ENCODE measurements at places on chromosomes 4 and X.
A peak's percentile ranks its signal among the peaks of the same experiment; 100 is the strongest.

DNA sequence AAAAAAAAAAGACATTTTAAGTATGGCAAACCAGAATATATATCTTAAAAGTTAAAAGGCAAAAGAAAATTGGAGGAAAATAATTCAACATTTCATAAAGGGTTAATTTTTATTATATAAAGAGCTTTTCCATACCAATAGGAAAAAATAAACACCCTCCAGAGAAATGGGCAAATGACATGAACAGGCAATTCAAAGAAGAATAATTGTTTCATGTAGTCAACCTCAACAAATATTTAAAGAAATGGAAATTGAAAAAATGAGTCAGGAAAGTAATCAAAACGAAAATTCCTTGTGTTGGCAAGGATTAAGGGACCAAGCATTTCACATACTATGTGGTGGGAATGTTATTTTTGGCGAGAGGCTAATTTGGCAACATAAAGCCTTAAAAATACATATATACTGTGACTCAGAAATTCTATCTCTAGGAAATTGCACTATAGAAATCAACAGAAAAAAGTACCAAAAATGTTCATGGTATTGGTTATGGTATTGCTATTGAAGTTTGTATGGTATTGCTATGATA is 87.6 kb downstream of the HAUS3 start:
- no peak for DNase-seq

- DNase-seq = no peak
These were observed 70.2 kb upstream of the NOCT start for GRCh38 chr4:138945401-138945800.

GRCh38 chr4:6196324-6196723 is 4.0 kb downstream of the JAKMIP1 start:
- no peak for DNase-seq

- DNase-seq = peak; percentile 24
These were observed 1115.5 kb downstream of the NLGN4X start for GRCh38 chrX:5113128-5113527.

- DNase-seq = peak; percentile 54
These were observed 61.5 kb upstream of the RAPGEF2 start for GRCh38 chr4:159041054-159042034.

DNA sequence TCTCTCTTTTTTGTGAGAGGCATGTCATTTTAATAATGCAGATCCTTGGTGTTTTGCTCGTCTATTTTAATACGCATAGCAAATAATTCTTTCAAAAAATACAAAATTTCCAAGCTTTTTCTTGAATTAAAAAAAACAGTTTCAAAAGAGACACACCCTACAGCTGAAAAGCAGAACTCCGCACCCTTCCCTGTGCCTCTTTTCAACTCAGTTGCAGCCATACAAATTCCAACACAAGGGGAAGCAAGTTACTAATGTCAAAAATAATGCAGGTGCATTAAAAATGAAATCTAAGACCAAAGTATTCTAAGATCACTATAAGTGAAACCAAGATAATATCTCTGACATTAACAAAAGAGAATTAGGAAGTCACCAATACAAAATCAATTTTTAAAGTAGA is 66.6 kb downstream of the NR3C2 start:
- DNase-seq = no peak

DNA sequence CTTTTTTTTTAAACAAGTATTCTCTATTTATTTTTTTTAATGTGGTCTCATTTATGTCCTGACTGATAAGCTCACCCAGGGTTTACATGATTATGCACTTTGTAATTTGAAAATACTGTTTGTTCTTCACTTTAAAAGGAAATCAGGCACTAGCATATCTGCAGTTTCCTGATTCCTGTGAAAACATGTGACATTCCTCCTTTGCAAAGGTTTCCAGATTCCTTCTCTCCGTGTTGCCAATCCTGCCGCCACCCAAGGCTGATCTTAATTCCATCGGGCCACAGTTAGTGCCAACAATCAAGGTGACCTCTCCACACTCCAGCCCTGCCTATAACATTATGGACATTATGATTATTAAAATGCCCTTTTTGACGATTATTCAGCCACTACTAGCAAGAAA is 225.4 kb downstream of the PCDH7 start:
- DNase-seq = no peak

- DNase-seq = no peak
These were observed 124.0 kb upstream of the CLNK start for GRCh38 chr4:10808591-10808990.

DNA sequence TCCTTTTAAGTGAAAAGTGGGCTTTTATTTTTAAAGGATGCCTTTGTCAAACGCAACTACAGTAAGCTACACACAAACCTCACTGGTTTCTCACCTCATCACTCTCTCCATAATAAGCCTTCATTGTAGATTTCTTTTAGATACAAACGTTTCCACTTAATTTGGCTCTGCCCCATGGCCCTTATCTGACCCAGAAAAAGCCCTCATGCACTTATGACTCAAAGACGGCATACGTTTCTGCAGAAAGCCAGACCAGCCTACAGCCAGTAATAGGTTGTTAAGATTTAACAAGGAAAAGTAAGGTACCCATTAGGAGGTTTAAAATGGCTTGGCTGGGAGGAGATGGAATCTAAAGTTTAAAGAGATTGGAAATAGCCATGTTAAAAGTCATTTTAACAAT is 914.6 kb upstream of the INTU start:
- DNase-seq = no peak

DNA sequence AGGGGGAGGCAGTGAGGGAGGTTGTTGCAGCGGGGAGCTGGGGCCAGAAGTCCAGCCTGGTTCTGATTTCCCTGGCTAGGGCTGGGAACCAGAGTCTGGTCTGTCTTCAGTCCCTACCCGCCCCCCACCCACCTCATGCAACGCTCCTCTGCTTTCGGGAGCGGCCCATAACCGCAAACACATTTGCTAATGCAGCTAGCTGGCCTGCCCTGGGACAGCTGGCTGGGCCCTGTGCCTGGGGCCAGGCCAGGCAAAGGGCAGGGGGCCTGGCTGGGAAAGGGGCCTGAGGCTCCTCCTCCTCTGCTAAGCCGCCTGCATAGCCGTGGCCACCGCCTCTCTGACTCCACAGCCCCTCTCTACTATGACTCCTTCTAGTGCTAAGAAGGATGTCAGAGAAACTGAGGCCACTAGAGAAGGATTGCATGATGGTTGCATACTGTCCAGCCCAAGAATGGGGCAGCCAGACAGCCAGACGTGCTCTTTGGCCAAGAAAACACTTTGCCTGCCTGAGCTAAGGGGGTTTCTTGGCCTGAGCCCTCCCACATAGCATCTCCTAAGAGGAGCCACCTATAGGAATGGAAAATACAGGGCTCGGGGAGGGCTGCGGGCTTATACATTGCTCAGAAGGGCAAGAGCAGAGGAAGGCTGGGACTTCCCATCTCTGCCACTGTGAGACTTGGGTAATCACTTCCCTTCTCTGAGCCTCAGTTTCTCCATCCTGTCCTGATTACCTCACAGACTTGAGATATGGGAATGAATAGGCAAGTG is 76.9 kb downstream of the PJA1 start:
- no peak for DNase-seq

GRCh38 chrX:53992589-53992988 is 51.7 kb downstream of the PHF8 start:
- DNase-seq = peak; percentile 1

GRCh38 chr4:174265916-174266315 is 17.6 kb downstream of the FBXO8 start:
- no peak for DNase-seq

DNA sequence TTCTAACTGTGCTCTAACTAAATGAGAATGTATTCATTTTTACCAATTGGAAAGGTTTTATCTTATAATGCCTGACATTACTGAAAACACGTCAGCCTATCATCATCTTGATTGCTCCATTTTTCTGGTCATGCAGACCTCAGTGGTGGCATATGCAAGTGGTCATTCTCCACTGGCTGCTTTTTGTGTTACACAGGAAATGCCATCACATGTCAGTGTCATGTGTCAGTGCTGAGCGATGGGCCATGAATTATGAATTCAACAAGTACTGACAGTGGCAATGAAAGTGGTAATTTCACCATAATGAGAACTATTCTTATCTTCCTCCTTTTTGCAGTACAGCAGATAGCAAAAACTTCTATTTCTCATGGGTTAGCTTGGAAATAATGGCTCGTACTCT is 190.5 kb downstream of the PACRGL start:
- DNase-seq = no peak

DNA sequence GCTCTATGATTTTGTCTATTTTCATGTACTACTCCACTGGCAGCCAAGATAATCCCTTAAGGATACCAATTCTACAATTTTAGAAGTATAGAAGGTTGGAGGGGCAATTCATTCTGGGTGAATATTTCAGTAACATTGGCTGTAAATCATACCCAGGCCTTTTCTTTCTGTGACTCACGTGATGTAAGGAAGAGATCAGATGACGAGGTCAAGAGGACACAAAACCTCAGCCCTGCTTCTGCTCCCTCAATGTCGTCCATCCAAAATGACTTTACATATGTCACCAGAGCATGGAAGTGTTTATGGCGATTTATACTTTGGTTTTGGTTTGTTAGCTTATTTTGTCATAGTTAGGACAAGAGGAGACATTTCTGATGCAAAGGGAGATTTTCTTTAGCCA is 70.7 kb upstream of the SLC4A4 start:
- DNase-seq = no peak

- DNase-seq = no peak
These were observed 41.3 kb upstream of the MTM1 start for GRCh38 chrX:150527108-150527507.

GRCh38 chr4:133157460-133158160 is 8.5 kb downstream of the PCDH10 start:
- DNase-seq = no peak

DNA sequence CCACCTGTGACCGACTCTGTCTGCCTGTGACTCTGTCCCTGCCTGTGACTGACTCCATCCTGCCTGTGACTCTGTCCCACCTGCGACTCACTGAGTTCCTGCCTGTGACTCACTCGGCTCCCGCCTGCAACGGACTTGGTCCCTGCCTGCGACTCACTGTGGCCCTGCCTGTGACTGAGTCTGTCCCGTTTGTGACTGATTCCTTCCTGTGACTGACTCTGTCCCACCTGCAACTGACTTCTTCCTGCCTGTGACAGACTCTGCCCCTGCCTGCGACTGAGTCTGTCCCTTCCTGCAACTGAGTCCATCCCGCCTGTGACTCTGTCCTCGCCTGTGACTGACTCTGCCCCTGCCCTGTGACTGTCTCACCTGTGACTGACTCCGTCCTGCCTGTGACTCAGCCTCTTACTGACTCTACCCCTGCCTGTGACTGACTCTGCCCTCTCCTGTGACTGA is 9.6 kb upstream of the UVSSA start:
- peak; percentile 37 for DNase-seq

GRCh38 chrX:9604111-9604907 is 139.5 kb downstream of the TBL1X start:
- DNase-seq = no peak

DNA sequence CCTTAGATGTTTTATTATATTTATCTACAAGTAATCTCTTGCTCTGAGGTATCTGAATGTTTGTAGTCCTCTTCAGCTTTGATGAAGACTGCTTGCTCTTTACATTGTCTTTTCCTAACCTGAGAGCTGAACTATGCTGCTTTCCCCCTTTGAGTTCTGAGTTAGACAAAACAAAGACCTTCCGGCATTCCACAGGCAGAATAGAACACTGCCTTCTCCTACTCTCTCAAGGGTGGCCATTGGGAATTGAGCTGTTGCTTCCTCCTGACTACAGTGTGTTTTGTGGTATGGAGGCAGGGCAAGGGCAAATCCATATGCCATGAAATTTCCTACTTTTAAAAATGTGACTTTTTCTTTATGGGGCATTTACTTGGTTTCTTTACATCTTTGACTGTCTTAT is 841.0 kb downstream of the FAM133A start:
- no peak for DNase-seq

- DNase-seq = no peak
These were observed 210.9 kb downstream of the FRMPD4 start for GRCh38 chrX:12349201-12349600.

GRCh38 chr4:156784970-156785369 is 186.6 kb downstream of the PDGFC start:
- DNase-seq = no peak

DNA sequence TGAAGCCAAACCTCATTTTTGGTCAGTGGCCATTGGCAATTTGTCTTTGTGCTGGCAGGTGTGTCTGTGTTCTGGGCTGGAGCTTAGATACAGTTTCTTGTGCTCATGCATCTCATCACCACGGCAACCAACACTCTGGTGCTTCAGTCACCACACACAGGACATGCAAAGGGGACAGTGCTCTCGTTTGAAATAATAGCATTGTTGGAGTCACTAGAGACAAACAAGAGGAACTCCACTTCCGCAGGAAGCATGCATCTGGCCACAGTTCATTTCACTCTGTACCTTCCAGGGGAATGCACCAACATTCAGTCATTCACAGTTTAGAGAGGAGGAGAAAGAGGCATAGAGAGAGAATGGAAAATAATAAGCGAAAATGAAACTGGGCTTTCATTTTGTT is 267.4 kb downstream of the ANK2 start:
- no peak for DNase-seq

DNA sequence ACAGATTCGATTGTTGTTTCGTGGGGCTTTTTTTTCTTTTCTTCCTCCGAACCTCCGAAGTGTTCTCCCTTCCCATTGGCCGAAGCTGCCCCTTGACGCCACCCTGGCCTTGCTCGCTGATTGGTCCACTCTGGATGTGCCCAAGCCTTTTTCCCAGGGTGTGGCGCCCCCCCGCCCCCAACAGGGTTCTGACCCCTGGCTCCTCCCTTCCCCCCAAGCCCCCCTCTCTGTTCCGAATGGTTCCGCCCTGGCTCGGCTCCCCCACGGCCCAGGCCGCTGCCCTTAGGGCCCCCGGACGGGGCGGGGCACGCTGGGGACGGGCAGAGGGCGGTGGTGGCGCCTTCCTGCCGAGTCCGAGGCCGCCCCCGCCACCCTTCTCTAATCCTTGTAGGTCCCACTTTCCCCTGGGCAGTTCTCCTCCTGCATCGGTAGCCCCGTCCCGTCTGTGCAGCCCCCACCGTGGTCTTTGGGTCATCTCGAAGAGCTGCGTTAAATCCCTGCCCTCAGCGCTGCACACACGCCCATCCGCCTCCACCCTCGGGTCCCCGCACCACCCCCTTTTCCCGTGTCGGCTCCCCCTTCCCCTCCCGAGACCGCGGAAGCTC is 25.5 kb downstream of the UTP14A start:
- DNase-seq = peak; percentile 74

DNA sequence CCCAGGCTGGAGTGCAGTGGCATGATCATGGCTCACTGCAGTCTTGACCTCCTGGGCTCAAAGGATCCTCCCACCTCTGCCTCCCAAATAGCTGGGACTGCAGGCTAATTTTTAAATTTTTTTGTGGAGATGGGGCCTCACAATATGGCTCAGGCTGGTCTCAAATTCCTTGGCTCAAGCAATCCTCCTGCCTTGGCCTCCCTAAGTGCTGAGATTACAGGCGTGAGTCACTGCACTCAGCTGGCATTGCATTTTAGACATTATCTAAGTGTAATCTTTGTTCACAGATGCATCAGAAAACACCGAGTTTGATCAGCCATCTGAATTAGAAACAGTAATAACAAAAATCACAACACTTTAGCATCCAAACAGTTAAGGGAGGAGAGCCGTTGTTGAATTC is 53.4 kb upstream of the CBR4 start:
- DNase-seq = no peak

GRCh38 chrX:69948276-69948797 is 101.4 kb downstream of the AWAT2 start:
- DNase-seq = no peak

Data from erythroblast (primary cell).